NCI-H1436 (cell line): ENCODE measurements at places on chromosomes 1 and 21.

GRCh38 chr1:150563340-150564038 lies 14.3 kb downstream of the ADAMTSL4 start:
- DNase-seq: no peak

GRCh38 chr1:13699510-13699909 lies 478 bp upstream of the PRDM2 start:
- DNase-seq: no peak

DNA sequence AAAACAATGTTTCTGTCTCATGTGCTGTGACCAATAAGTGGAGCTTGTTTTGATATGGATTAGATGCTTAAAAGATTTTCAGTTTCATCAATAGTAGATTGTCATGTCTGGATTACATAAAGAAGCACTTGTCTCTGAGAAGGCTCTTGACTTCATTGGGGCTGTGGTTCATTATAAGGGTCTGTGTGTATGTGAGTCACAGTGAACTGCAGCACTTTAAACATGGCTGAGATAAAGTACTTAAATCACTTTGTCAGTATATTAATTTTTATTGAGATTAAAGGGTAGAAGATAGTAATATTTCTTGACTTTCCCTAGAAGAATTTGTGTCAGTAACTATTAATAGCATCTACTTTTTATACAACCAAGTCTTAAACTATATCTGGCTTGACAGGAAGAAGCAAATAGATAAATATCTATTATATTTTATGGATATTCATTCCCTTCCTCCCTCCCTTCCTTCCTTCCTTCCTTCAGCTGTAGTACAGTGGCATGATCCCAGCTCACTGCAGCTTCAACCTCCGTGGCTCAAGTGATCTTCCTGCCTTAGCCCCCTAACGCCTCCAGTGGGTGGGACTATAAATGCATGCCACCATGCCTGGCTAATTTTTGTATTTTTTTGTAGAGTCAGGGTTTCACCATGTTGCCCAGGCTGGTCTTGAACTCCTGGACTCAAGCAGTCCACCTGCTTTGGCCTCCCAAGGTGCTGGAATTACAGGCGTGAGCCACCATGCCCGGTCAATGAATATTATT lies 48.8 kb downstream of the ZFYVE9 start:
- DNase-seq: no peak

DNA sequence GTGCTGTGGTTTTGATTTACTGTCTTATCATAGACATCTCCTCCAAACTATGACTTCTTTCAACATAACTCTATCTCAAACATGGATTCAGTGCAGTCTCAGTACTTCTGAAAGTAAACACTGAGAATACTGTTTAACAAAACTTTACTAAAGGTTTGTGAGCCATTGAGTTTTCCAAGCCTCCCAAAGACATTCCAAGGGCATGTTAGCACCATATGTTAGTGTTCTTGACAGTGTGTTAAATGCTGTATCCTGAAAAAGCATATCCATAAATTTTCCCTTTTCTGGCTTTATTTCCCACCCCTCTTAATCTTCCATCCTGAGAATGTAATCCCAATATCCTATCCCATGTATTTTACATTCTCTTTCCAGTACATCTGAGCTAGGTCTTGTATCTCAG lies 446.8 kb upstream of the CXADR start:
- no peak for DNase-seq

DNA sequence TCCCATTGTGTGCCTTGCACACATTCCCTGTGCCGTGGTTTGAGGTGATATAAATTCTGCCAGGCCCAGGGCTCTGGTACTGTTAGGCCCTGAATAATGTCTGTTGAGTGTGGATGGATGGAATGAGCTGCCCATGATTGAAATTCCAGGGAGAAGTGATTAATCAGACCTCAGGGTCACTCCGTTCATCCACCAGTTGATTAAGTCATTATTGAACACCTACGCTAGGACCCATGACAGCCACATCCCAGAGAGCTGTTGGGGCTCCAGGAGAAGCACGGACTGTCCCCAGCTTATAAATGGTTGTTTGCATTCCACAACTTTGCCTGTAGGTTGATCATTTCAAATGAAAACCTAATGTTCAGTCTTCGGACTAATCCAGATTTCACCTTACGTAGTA lies 98.4 kb downstream of the CNIH3 start:
- no peak for DNase-seq

GRCh38 chr1:55347866-55348265 lies 132.7 kb upstream of the USP24 start:
- DNase-seq: no peak

GRCh38 chr1:31654474-31654776 lies 9.7 kb upstream of the PEF1 start:
- DNase-seq: no peak

DNA sequence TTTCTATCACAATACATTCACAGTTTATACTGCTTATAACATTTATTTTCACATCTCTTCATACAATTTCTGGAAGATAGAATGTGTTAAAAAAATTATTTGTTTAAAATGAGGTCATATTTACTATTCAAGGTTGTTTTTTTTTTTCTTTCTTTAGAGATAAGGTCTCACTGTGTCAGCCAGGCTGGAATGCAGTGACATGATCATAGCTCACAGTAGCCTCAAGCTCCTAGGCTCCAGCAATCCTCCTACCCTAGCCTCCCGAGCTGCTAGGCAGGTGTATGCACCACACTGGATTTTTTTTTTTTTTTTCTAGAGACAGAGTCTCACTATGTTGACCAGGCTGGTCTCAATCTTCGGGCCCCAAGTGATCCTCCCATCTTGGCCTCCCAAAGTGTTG lies 19.0 kb upstream of the RNF11 start:
- no peak for DNase-seq

- DNase-seq: peak; percentile 60
These were observed 17.6 kb upstream of the ALX3 start for GRCh38 chr1:110087812-110088738.
